ENCODE measurements at places on chromosomes 16 and 17. TPM values are rescaled to one million over a fixed set of nuclear protein-coding genes. Genes with fewer than 3 reads are reported as not detected.

- H3K4me1 ChIP-seq: no peaks in the 10 kb centered on the region
- no peak for DNase-seq
- no peak overlapping the region for H3K27ac ChIP-seq
- H3K4me3 ChIP-seq: no peak overlapping the region
- H3K27me3 ChIP-seq: no peaks in the 10 kb centered on the region
These were observed 30.6 kb downstream of the ZFHX3 start for GRCh38 chr16:73017321-73017720.

DNA sequence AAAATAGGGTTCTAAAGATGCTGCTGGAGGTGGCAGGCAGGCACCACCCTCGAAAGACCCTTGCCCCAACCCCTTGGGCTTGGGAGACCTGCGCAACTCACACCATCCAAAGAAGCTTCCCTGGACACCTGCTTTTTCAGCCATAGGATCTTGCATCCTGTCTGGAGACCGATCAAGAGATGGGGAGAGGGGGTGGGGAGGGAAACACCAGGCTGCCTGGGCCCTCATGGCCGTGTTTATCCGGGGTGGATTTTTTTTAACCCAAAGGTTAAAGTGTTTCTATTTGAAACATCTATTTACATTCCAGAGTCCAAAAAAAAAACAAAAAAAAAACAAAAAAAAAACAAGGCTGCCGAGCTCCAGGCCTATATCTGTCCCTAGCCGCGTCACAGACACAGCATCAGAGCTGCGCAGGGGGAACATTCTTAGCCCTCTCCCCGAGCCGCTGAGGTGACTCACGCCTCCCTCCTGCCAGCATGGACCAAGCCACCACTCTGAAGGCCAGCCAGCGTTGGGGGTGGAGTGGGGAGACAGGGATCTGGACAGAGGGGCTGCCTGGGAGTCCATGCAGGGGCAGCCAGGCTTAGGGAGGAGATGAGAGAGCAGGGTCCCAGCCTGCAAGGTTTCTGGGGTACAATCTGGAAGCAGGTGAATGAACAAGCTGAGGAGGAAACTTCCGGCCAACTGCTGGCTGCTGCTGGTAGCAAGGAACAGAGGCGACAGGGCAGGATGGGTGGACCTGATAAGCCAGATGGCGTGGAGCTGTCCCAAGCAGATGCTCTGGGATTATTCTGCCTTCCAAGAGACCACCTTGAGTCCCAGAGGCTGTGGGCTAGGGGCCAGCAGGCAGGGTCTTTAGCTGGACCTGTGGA lies 14.8 kb downstream of the HDAC5 start:
- peaks cover 22% of the 10 kb centered on the region for H3K4me1 ChIP-seq
- no peak overlapping the region for H3K4me3 ChIP-seq
- H3K36me3 ChIP-seq: no peaks in the 10 kb centered on the region
- no peaks in the 10 kb centered on the region for H3K27me3 ChIP-seq
- no peak for DNase-seq

Gene CLEC18A
- total RNA-seq: 0.13 TPM

Gene MTMR4
- total RNA-seq: 90.2 TPM

GRCh38 chr17:40342504-40343218 lies 21.9 kb downstream of the GJD3 start:
- no peak for DNase-seq
- H3K4me1 ChIP-seq: peaks cover 73% of the 10 kb centered on the region
- no peaks in the 10 kb centered on the region for H3K36me3 ChIP-seq
- H3K27me3 ChIP-seq: no peaks in the 10 kb centered on the region
- H3K4me3 ChIP-seq: no peak overlapping the region

DNA sequence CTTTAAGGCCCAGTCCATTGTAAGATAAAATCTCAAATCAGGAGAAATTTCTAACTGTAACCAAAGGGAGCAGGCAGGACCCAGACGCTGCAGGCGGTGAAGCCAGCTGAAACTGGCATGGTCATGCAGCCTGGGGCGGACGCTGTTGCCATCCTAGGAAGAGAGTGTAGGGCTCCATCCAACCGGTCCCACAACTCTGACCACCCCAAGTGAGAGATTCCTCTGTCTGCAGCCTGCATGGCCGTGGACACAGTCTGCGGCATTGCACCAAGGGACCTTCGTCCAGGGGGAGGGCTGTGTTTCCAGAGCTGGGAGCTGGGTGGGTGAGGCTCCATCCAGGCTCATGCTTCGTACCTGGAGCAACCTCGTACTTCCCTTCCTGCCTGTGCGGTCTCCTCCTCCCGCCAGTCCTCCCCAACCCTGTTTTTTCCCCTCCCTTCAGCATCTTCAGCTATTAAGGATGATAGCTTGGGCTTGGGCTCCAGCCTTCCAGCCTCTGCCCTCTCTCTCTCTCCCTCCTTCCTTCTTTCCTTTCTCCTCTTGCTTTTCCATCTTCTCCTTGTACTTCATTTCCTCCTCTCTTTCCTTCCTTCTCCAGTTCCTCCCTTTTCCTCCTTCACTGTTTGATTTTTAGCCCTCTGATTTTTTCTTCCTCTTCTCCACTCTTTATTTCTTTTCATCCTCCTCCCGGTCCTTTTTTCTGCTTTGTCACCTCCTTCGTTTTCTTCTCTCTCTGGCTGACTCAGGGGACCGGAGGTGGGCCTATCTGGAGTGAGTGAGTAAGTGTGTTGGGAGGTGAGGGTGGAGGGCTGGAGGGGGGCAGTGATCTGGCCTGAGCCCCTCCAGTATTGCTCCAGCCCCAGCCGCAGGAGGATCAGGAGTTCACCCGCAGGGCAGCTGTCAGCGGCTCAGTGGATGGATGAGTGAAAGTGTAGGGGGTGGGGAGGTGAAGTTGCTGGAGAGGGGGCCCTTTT lies 17.0 kb upstream of the LHX1 start:
- H3K27ac ChIP-seq: no peak overlapping the region
- no peaks in the 10 kb centered on the region for H3K4me1 ChIP-seq
- H3K27me3 ChIP-seq: peaks cover 7% of the 10 kb centered on the region
- DNase-seq: no peak

DNA sequence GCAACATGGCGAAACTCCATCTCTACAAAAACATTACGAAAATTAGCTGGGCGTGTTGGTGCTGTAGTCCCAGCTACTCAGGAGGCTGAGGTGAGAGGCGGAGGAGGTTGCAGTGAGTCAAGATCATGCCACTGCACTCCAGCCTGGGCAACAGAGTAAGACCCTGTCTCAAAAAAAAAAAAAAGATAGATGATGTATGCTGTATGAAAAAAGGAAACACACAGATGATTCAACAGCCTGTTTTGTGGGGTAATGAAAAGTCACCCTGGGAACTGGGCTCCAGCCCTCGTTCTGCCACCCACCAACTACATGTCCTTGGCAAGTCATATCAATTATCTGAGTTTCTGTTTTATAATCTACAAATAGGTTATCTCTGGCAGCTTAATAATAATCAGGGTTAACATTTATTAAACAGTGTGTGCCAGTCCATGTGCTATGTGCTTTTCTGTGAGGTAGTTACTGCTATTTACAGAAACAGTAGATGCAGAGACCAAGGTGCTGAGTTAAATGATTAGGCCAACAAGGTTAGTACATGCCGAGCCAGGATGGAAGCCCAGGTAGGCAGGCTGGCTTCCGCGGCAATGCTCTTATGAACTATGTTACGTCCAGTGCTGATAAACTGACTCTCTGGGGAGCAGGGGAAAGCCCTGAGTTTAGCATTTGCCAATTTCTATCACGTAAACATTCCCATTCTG lies 1.1 kb downstream of the G6PC1 start:
- no peak for DNase-seq
- no peaks in the 10 kb centered on the region for H3K36me3 ChIP-seq
- H3K4me1 ChIP-seq: no peaks in the 10 kb centered on the region
- no peak overlapping the region for H3K27ac ChIP-seq

GRCh38 chr17:18921912-18922451 lies 30.0 kb upstream of the SLC5A10 start:
- no peak overlapping the region for H3K27ac ChIP-seq
- no peak overlapping the region for H3K4me3 ChIP-seq
- H3K4me1 ChIP-seq: peaks cover 52% of the 10 kb centered on the region
- no peak for DNase-seq
- peaks cover 9% of the 10 kb centered on the region for H3K36me3 ChIP-seq
- no peaks in the 10 kb centered on the region for H3K27me3 ChIP-seq

- H3K4me1 ChIP-seq: peaks cover 26% of the 10 kb centered on the region
- H3K4me3 ChIP-seq: peak overlapping the region; percentile 82
- peaks cover 30% of the 10 kb centered on the region for H3K36me3 ChIP-seq
- H3K27ac ChIP-seq: peak overlapping the region; percentile 95
These were observed 725 bp upstream of the CASC3 start for GRCh38 chr17:40139566-40140058.

- H3K27me3 ChIP-seq: no peaks in the 10 kb centered on the region
- DNase-seq: no peak
These were observed 55.9 kb upstream of the SLC5A11 start for GRCh38 chr16:24789881-24790280.

DNA sequence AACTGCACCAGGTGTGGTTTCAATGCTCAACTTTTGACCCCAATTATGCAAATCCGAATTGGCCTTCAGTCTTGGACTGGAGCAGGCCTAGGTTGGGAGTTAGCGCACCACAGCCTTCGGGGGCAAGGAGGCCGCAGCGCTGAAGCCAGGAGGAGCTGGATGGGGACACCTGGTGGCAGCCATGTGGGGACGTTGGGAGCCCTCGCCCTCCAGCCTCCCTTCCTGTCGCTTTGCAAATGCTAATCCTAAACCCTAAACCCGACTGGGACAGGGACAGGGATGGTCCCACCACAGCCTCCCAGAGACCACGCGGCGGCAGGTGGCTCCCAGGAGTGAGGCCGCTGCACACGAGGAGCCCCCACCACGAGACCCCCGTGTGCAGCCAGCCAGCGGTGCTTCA lies 58.7 kb downstream of the KLHDC4 start:
- H3K27me3 ChIP-seq: no peaks in the 10 kb centered on the region
- H3K4me3 ChIP-seq: no peak overlapping the region
- no peak for DNase-seq
- H3K27ac ChIP-seq: no peak overlapping the region
- H3K4me1 ChIP-seq: peaks cover 18% of the 10 kb centered on the region

Gene CHST4
- not detected for total RNA-seq

Gene NPIPB6
- not detected for total RNA-seq

DNA sequence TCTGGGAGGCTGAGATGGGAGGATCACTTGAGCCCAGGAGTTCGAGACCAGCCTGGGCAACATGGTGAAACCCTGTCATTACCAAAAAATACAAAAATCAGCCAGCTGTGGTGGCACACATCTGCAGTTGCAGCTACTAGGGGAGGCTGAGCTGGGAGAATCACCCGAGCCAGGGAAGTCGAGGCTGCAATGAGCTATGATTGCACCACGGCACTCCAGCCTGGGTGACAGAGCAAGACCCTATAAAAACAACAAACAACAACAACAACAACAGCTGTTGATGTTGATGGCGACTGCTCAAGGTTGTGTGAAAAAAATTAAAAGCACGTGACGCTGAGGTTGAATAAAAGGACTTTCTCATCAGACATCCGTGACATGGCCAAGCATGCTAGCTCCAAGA lies 40.8 kb upstream of the CIBAR2 start:
- DNase-seq: no peak
- H3K27me3 ChIP-seq: no peaks in the 10 kb centered on the region
- H3K27ac ChIP-seq: no peak overlapping the region
- no peak overlapping the region for H3K4me3 ChIP-seq
- H3K4me1 ChIP-seq: peaks cover 8% of the 10 kb centered on the region

DNA sequence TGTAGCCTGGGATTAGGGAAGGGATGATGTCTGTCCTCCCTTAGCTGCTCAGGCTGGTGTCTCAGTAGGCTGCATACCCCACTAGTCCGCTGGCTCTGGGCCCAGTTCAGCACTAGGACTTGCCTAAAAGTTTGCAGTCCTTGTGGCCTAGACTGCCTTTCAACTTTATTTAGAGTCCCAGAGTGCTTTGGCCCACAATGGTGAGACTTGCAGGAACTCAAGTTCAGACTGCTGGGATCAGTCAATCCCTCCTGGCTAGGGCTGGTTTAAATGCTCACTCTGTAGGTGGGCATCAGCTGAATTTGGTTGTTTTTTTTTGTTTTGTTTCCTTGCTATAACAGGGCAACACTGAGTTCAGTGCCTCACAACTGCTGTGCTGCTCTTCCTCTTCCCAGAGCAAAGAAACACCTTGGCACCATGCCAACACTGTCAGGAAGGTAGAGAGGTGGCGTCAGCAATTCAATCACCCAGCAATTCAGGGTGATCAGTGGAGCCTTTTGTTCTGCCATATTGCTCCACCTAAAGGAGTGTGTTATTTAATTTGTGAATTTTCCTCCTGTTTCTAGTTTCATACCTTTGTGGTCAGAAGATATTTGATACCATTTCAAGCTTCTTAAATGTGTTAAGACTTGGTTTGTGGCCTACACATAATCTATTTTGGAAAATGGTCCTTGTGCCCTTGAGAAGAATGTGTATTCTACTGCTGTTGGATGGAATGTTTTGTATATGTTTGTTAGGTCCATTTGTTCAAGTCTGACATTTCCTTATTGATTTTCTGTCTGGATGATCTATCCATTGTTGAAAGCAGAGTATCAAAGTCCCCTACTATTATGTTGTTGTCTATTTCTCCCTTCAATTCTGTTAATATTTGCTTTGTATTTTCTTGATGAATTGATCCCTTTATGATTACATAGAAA lies 284.0 kb upstream of the PMFBP1 start:
- no peak overlapping the region for H3K4me3 ChIP-seq
- H3K4me1 ChIP-seq: no peaks in the 10 kb centered on the region
- H3K27me3 ChIP-seq: no peaks in the 10 kb centered on the region

Gene ZNF23
- total RNA-seq: 9.2 TPM

DNA sequence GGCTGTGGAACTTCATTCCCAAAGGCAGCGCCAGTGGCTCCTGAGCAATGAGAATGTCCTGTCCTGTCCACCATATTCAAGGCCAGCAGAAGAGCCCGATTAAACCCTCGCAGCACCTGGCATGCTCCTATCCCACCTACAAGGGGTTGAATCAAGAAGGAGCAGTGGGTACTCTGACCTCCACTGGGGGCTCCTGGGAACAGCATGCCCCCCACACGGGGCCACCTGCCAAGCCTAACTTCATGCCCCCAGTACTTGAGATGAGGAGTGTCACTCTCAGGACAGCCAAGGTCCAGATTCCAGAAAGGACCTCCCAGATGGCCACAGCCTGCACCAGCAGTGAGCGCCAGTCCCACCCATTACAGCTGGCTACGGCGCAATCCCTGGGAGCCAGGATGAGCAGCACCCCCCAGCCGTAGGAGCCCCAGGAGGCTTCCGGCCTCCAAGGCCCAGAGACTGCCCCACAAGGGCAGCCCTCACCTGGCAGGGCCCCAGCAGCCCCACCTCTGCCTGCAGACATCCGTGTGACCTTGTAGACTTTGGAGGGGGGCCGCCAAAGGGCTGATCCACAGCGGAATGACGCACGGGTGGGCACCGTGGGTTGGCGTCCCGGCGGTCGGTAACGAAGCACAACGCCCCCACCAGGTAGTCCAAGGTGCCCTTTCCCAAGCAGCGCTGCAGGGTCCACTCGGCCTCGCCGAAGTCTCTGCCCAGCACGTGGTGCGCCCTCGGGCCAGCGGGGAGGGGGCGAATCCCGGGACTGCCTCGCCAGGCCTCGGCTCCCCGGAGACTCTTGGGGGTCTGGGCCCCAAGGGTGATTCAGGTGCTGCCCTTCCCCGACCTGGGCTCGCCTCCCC lies 1.0 kb upstream of the MPDU1 start:
- peaks cover 42% of the 10 kb centered on the region for H3K4me1 ChIP-seq
- H3K27me3 ChIP-seq: no peaks in the 10 kb centered on the region
- peak overlapping the region; percentile 98 for H3K4me3 ChIP-seq
- DNase-seq: no peak
- H3K27ac ChIP-seq: peak overlapping the region; percentile 98

All from CD8-positive, alpha-beta memory T cell (primary cell).